NB4 (cell line): ENCODE measurements at places on chromosomes 6 and 20.

DNA sequence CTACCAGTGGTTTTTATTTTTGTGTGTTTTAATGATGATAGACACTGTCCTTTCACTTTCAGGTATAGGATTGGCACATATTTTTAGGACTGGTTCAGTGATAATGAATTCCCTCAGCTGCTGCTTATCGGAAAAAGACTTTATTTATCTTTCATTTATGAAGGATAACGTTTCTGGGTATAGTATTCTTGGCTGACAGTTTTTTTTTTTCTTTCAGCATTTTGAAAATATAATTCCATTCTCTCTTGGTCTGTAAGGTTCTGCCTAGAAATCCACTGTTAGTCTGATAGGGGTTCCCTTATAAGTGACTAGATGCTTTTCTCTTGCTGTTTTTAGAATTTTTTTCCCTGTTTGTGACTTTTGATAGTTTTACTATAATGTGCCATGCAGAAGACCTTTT, 313.1 kb downstream of the TENT5A start:
- DNase-seq, result no peak

- no peak for DNase-seq
Observed at GRCh38 chr6:114339706-114340105, 3.1 kb downstream of the HS3ST5 start.

GRCh38 chr20:53763707-53764414, 170.2 kb upstream of the ZNF217 start:
- DNase-seq, result no peak

DNA sequence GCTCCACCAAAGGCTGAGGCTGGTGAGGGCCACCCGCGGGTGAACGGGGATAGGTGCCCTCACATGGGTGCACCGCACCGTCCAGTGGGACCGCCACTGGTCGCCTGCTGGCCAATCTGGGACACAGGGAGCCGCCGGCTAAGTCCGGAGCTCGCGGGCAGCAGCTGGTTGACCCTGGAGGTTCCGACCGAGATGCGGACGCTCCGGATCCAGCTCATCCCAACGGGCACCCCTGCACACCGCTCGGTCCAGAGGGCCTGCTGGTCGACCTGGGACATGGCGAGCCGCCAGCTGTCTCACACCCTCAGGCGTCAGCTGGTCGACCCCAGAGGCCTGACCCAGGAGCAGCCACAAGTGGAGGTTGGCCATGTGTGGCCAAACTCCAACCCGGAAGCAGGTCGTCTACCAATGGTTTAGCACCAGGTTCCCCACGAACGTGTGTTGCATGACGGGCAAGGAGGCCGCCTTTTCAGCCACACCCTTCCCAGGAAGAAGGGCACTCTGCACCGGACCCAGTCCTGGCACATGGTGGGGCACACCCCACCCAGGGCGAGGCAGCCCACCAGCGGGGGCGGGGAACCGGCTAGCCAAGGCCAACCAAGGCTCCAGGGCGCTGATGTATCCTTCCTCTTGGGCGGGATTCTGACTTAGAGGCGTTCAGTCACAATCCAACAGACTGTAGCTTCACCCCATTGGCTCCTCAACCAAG, 746.0 kb upstream of the DEFB115 start:
- no peak for DNase-seq

DNA sequence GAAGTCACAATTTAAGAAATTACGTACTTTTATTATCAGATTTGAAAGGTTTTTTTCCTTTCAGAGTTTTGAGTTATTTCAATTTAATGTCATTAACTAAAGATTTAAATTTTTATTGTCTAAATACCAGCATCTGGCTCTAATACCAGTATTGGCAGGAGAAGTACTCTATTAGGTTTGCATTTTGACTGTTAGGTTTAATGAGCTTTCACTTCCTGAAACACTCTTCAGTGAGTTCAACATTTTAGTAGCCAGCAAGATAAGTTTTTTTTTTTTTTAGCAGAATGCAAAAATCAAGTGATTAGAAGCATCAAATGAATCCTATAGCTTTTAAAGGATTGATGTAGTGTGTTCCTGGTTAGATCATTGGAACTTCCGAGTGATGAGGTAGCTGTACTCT, 34.0 kb upstream of the SCGN start:
- DNase-seq, result peak; percentile 49

DNA sequence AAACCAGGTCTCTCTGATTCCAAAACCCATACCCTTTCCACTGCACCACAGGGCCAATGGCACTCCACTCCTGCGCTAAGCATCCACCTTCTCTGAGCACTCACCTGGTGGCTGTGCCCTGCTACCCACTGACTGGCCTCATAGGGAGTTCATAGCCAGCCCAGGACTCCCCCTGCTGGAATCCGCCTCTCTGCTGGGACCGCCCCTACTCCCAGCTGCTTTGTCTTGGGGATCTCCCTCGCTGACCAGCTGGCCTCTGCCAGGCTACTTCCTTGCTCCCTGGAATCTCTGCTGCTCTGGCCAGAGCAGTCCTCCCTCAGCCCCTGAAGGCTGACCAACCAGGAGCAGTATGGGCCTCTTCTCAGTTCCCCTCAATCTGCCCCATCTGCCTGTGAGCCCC, 129.7 kb downstream of the FAXC start:
- DNase-seq, result no peak

DNA sequence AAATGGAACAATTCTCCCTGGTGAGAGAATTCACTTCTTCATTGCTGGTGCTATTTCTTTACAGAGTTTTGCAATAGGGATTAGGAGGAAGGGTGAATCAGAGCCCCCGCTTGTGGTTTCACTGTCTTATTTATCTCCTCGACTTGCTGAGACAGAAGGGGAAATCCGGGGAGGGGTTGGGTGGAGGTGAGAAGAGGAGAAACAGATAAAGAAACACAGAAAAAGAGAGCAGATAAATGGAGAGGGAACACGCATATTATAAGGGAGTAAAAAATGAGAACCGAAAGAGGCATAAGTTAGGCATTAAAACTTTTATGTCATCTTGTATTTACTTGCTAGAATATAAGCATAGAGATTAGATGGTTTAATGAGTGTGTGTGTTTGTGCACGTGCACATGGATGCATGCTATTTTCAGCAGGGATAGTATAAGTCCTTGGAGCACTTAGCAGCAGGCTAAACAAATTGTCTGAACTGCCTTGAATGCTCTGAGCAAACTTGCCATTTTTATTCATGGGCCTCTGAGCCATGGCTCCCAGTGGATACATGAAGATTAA, 105.0 kb downstream of the OLIG3 start:
- DNase-seq, result peak; percentile 94
